ENCODE measurements at places on chromosomes 1 and 21. TPM values are rescaled to one million over a fixed set of nuclear protein-coding genes. Genes with fewer than 3 reads are reported as not detected.

DNA sequence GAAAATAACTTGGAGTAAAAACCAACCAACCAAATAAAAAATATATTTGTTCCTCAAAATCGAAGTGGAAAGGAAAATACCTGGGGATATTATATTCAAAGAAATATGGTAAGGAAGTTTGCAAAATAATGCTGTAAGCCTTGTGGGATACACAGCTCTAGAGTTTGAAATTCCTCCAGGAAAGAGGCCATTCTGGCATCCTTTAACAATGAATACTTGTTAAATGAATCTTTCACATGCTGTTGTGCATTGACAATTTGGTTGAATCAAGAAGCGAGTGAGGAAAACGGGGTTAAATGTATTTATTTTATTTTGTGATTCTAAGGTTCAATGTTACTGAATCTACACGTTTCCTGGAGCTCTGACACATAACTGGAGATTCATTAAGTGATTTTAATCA, 30.5 kb upstream of the NTNG1 start:
- no peak for DNase-seq

DNA sequence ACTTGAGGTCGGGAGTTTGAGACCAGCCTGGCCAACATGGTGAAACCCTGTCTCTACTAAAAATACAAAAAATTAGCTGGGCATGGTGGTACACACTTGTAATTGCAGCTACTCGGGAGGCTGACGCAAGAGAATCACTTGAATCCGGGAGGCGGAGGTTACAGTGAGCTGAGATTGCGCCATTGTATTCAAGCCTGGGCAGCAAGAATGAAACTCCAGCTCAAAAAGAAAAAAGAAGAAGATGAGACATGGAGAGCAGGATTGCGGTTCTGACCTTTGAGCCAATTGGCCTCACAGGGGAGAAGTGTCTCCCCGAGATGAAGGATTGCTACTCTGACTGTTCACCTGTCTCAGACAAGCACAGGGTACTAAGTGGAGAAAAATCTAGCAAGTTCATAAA, 6.6 kb downstream of the SCCPDH start:
- DNase-seq: no peak

GRCh38 chr21:34143685-34144182, 70.4 kb downstream of the MRPS6 start:
- DNase-seq: no peak

DNA sequence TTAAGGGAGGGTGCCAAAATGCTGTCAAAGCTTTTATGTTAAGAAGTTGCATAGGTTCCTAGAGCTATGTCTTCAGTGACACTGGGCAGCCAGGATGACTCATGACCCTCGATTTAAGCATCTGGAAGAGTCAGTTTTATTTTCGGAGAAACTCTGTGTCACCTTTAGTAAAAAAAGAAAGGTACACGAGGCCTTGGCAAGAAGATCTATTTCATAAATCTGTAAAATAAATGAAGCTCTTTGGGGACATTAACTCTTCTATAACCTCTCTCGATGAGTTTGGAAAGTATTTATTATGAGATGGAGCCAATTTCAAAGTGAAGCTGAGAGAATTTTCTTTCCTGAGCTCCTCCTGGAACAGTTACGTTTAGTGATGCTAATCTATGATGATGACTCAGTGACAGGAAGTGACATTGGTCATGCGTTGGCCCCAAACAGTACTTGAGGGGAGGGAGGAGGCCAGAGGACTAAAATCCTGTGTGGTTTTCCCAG, 156.5 kb downstream of the HLX start:
- DNase-seq: no peak

DNA sequence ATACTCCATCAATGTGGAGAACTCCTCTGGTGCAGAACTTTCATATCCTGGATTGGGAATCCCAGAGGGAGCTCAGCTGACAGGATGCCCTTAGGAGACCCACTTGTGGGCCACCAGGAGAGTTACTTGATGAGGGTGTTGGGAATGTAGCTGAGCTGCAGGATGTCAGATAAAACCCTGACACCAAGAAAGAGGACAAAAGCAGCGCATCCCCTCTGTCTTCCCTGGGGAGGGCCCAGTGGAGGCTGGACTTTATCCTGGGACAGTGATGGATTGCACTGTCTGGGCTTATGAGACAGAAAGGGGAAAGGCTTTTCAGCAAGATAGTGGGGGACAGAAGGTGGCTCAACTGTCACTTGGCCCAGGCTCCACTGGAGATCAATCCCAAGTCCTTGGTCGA, 88.1 kb upstream of the BCAR3 start:
- DNase-seq: no peak

GRCh38 chr1:147334292-147334691, 91.8 kb downstream of the CHD1L start:
- DNase-seq: no peak

DNA sequence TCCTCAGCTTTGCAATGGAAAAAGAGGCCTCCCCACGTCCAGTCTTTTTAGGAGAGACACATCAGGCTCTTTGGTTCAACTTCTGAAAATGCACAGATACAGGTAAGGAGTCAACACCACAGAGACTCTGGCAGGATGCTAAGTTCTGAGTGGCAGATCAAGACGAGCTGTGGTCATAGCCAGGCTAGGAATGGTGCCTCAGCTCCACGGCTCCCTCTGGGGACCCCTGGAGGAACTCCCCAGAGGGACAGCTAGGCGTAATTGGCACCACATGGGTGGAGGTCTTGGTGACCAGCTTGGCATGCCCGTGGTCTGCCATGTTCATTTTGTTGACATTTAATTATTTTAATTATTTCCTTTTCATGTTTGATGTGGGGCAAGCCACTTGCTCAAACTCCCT, 206.1 kb downstream of the KAZN start:
- DNase-seq: no peak

- DNase-seq: no peak
Measured at GRCh38 chr1:246005067-246005466, 502.0 kb downstream of the SMYD3 start.

- DNase-seq: no peak
Measured at GRCh38 chr1:241870746-241871430, 22.9 kb downstream of the EXO1 start.

DNA sequence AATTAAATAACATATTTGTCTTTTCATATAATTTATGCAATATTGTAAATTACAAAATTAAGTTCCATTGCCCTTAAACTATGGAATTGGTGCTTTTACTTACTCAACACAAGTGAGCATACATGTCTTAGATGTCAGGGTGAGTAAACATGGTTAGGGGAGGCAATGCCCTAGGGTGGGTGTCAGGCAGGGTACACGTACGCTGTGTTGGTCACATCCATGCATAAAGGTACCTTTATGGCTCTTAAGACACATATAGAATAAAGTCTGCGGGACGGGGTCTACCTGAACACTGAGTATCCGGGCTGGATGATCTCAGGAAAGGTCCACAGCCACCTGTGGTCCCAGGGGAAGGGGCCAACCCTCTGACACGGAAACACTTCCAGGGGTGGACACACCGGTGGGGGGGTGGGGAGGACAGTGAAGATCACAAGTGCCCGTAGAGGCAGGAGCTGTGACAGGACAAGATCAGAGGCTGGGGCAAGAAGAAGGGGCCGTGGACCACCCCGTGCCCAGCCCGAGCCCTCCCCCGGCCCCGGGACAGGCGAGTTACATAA, 720 bp downstream of the LIN9 start:
- peak; percentile 44 for DNase-seq

DNA sequence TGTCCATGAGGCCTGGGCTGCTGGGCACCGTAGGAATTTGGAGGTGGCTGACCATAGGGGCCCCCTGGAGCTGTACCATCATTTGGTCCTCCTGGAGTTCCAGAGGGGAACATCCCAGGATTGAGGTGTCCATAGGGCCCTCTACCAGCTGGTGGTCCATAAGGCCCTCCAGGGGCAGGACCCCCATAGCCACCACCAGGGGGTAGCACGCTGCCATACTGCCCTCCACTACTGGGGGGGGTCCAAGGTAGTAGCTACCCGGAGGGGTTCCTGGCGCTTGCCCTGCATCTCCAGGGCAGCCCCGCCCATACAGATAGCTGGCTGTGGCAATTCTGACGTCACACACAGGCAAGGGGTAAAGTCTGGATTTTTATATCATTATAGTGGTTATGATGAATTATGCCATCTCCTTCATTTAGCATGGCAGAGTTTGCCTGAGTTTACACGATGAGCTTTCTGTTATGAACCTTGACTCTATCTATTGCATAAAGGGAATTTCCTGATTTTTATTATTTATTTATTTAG, 13.2 kb downstream of the MDM4 start:
- no peak for DNase-seq

- no peak for DNase-seq
Measured at GRCh38 chr1:233114159-233114558, 163.7 kb downstream of the NTPCR start.

GRCh38 chr1:178458203-178458602, 38.6 kb downstream of the CLEC20A start:
- DNase-seq: no peak

DNA sequence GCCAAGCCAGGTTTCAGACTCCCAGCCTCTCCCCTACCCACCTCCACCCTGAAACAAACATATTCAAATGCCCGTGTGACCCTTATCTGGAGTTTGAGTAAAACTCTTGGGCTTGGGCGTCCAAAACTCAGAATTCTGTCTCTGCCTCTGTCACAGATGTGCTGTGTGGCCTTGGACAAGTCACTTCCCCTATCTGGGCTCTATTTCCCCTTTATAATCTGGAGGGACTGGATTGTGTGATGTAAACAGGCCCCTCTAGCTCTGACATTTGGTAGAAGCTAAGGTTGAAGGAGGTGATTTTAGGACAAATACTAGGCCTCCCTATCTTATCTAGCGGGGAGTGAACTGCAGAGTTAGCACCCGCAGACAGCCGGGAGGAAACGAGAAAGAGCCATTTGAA, 67.5 kb downstream of the IGSF21 start:
- no peak for DNase-seq

GRCh38 chr1:216812966-216813365, 89.7 kb upstream of the ESRRG start:
- no peak for DNase-seq

Gene MYBPH
- total RNA-seq: not detected

Gene CAMK1G
- total RNA-seq: not detected

Gene ZBTB48
- total RNA-seq: 34.4 TPM

Gene CFHR2
- not detected for total RNA-seq

Gene CRYBG2
- total RNA-seq: 20.8 TPM

Gene S100A3
- total RNA-seq: not detected

Gene ERICH3
- total RNA-seq: under 0.01 TPM

Data from transverse colon (tissue), 4 donors.